Fibroblast of skin of scalp (primary cell): ENCODE measurements at places on chromosomes 3 and 15.
A peak's percentile ranks its signal among the peaks of the same experiment; 100 is the strongest.

DNA sequence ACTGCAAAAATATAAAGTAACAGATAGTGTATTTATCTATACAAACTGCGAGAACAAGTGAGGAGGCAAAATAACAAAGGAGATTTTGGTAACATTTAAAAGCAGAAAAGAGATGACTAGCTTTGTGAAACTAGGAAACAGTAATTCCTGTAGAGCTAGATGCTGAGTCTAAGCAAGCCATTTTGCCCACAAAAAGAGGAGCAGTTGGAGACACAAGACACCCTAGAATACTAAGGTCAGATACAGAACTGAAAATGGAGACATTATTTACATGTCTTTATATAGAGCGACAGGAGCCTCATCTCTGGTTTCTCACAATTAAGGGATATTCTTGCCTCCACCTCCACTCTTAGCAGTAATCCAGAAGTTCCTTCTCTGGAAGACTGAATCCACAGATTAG lies 732.4 kb upstream of the GBE1 start:
- DNase-seq, result no peak

GRCh38 chr15:58438956-58439355 lies 7.2 kb downstream of the LIPC start:
- peak; percentile 68 for DNase-seq

DNA sequence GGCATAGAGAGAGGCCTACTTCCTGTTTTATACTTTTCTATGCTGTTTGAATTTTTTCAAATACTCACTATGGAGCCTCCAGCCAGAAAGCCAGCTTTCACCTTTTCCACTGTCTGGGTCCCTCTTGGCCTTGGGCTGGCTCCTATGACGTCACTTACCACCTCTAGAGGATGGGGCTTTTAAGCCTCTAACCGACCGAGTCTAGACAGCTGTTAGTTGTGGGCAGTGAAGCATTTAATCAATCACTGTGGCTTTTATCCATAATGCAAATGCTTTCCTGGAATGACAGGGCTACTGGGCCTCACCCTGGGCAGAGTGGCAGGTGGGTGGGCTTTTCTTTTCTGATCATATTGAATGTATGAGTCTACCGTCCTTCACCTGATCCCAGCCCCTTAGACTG lies 61.9 kb downstream of the LRRK1 start:
- DNase-seq, result no peak

DNA sequence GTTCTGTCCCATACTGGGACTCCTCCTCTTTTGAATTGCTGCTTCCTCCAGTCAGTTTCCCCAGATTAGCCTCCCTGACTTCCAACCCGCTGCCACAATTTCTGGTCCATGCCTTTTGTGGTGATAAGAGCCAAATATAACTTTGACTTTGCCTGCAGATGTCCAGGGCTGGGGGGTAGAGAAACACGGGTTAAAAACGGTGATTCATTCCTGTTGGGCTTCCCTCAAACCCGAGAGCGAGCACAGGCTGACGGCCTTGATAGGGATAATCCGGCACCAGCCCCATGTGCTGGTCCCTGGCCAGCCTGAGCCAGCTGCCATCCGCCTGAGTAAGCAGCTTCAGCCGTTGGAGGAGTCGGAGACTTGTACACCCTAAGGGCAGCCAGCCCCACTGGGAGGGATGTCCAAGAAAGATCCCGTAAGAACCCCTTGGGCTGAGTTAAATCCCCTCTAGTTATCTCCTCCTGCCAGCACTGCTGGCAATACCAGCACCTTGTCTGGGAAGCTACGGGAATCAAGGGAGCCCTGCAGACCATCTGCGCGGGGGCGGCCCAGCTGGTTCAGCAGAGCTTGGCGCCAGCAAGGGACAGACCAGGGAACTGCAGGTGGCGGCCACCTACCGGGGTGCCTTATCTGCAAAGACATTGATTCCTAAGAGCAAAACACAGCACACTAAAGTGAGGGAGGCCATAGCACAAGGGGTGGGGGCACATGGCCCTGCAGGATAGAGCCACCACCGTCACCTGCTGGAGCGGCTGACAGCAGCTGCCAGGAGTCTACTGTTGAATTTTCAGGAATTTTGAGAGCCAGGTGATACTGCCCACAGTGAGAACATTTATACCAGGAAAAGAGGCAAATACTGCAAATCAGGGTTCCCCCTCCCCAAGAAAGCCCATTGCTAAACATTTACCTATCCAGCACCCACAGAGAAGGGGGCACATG lies 18.1 kb downstream of the CSPG4 start:
- peak; percentile 98 for DNase-seq

GRCh38 chr3:159964166-159964973 lies 24.3 kb upstream of the IL12A start:
- DNase-seq, result peak; percentile 82

- DNase-seq, result no peak
Measured at GRCh38 chr3:62128051-62128450, 245.3 kb downstream of the FEZF2 start.

DNA sequence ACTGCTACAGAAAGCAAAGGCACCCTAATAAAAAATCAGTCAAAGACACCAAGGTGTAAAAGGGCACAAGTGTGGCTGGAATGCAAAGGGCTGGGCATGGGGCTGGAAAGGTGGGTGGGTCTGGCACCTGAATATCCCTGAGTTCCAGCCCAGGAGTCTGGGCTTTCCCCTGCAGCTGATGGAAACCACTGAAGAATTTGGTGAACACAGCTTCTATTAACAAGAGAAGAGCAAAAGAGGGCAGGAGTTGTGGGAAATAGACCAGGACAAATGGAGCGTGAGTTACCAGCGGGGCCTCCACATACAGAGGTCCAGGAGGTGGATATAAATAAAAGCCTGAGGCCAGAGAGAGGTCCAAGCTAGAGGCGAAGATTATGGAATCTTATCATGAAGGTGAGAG lies 45.1 kb upstream of the TPM1 start:
- DNase-seq, result no peak

DNA sequence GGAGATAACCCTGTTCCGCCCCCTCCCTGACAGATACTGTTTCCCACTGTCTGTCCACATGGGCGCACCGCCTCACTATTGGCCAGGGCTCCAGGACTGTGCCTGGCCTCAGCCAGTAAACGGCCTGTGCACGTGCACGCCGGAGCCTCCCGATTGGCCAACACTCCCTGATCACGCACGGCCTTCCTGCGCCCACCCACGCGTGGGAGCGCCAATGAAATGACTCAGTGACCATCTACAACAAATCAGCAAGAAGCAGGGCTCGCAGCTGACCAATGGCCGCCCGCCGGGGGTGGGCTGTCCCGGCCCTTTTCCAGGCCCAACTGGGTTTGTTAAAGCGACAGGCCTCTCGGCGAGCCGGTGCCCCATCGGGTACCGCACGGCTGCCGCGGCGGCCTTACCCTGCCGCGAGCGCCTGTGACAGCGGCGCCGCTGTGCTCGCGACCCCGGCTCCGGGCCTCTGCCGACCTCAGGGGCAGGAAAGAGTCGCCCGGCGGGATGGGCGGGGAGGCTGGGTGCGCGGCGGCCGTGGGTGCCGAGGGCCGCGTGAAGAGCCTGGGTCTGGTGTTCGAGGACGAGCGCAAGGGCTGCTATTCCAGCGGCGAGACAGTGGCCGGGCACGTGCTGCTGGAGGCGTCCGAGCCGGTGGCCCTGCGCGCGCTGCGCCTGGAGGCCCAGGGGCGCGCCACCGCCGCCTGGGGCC lies at the start of gene ARRDC4:
ARRDC4 (plus strand) TSS at position 340 of the 703 bp plus-strand sequence; CDS start at position 499, 159 bp downstream.
- peak; percentile 100 for DNase-seq

GRCh38 chr15:72116731-72117485 lies 1.0 kb downstream of the MYO9A start:
- peak; percentile 13 for DNase-seq
